ENCODE measurements at places on chromosomes 16 and 17.

DNA sequence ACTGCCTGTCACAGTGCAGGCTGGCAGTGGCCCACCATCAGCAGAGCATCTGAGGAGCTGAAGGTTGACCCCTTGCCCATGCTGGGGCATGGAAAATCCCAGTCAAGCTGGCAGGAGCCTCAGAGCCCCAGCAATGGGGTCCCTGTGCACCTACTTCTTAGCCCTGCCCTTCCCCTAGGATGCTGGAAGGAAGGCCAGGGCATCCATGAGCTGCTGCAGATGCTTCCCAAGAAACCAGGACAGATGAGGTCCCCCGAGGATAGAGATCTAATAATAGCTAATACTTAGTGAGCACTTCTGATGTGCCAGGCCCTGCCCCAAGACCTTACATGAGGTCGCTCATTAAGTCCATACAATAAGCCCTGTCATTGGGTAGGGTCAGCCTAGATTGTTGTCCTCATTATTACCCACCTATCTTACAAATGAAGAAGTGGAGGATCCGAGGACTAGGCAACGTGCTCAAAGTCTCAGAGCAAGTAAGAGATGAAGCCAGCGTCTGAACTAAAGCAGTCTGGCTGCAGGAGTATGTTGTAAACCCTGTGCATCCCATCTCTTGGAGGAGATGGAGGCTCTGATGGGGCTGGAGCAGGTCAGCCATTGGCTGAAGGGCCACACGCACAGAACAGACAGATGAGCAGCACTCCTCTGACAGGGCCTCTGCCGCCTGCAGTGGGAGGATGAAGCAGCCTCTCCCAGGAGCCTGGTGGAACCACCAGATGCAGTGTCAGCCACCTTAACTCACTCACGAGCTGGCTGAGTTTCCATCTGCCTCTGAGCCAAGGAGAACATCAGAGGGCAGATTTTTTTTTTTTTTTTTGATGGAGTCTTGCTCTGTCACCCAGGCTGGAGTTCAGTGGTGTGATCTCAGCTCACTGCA lies 175.4 kb downstream of the WSCD1 start:
- no peaks in the 10 kb centered on the region for H3K36me3 ChIP-seq
- H3K4me3 ChIP-seq, result no peak overlapping the region
- H3K27ac ChIP-seq, result no peak overlapping the region
- DNase-seq, result no peak
- H3K4me1 ChIP-seq, result no peaks in the 10 kb centered on the region
- peaks cover 19% of the 10 kb centered on the region for H3K27me3 ChIP-seq

GRCh38 chr17:8021565-8022359 lies 17.1 kb upstream of the ALOX15B start:
- H3K4me1 ChIP-seq, result peaks cover 7% of the 10 kb centered on the region
- no peak for DNase-seq
- no peak overlapping the region for H3K4me3 ChIP-seq

- H3K36me3 ChIP-seq, result no peaks in the 10 kb centered on the region
- H3K27me3 ChIP-seq, result no peaks in the 10 kb centered on the region
- H3K4me3 ChIP-seq, result no peak overlapping the region
- H3K27ac ChIP-seq, result no peak overlapping the region
- no peak for DNase-seq
These were observed 204.8 kb upstream of the CPHXL start for GRCh38 chr16:75931043-75931442.

DNA sequence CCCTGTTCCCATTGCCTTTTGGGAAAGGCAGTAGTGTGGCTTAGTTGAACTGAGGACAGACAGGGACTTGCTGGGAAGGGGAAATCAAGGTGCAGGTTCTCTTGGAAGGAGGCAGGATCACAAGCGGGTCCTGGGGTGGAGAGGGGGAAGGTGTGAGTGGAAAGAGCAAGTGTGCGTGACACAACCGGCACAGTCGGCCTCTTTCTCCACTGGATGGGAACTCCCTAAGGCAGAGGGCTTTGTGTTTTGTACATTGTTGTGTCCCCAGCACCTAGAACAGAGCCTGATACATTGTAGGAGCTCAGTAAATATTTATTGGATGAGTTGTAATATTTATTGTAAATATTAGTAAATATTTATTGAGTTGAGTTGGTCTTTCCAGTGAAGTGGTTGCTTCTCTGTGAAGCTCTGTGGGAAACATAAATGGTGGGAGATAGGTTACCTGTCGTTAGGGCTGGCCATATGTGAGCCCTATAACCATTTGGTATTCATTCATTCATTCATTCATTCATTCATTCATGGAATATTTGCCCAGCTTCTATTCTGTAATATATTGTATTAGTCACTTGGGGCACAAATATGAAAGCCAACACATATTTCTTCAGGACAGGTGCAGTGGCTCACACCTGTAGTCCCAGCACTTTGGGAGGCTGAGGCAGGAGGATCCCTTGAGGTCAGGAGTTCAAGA lies 34.0 kb downstream of the SMARCE1 start:
- no peaks in the 10 kb centered on the region for H3K4me1 ChIP-seq
- no peaks in the 10 kb centered on the region for H3K36me3 ChIP-seq
- H3K27ac ChIP-seq, result no peak overlapping the region
- H3K4me3 ChIP-seq, result no peak overlapping the region
- peaks cover 6% of the 10 kb centered on the region for H3K27me3 ChIP-seq
- no peak for DNase-seq

- no peak overlapping the region for H3K4me3 ChIP-seq
- H3K27me3 ChIP-seq, result no peaks in the 10 kb centered on the region
- peaks cover 10% of the 10 kb centered on the region for H3K4me1 ChIP-seq
- DNase-seq, result peak; percentile 52
- peak overlapping the region; percentile 62 for H3K27ac ChIP-seq
These were observed 46.5 kb downstream of the TEX2 start for GRCh38 chr17:64216338-64217248.

GRCh38 chr16:70715055-70715858 lies 29.4 kb upstream of the MTSS2 start:
- no peaks in the 10 kb centered on the region for H3K36me3 ChIP-seq
- no peak overlapping the region for H3K27ac ChIP-seq

DNA sequence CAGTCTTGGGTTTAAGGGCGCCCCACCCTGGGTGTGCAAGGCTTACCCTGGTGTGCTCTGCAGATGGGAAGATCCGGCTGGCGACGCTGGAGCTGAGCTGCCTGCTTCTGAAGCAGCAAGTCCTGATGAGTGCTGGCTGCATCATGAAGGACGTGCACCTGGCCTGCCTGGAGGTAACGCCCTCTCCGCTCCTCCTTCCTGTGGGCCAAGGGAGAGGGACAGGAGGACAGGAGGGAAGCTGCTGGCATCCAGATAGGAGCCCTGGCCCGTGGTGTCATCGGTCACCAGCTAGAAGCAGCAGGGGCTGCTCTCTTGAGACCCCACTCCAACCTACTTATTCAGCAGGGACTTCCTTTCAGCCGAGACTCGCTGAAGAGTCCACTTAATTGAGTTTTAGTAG lies 97.8 kb downstream of the CLEC16A start:
- H3K36me3 ChIP-seq, result peaks cover 44% of the 10 kb centered on the region
- H3K4me3 ChIP-seq, result no peak overlapping the region
- H3K27me3 ChIP-seq, result no peaks in the 10 kb centered on the region
- no peak for DNase-seq

DNA sequence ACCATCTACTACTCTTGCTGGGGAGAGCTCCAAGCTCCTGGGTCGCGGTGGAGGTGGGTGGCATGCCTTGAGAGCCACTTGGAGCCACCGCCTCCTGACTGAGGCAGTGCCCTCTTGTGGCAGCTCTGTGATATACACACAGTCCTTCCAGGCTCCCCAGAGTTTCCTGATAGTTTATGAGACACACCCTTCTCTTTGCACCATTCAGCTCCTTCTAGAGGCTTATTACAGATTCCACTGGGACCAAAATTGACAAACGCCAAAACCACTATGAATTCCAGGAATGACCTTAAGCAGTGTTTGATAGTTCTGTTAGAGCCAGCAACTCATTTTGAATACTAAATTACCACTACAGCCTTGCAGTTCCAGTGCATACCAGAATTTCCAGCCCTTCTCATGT lies 170.1 kb upstream of the CDH13 start:
- no peak overlapping the region for H3K27ac ChIP-seq
- DNase-seq, result peak; percentile 59
- H3K27me3 ChIP-seq, result no peaks in the 10 kb centered on the region
- no peak overlapping the region for H3K4me3 ChIP-seq

DNA sequence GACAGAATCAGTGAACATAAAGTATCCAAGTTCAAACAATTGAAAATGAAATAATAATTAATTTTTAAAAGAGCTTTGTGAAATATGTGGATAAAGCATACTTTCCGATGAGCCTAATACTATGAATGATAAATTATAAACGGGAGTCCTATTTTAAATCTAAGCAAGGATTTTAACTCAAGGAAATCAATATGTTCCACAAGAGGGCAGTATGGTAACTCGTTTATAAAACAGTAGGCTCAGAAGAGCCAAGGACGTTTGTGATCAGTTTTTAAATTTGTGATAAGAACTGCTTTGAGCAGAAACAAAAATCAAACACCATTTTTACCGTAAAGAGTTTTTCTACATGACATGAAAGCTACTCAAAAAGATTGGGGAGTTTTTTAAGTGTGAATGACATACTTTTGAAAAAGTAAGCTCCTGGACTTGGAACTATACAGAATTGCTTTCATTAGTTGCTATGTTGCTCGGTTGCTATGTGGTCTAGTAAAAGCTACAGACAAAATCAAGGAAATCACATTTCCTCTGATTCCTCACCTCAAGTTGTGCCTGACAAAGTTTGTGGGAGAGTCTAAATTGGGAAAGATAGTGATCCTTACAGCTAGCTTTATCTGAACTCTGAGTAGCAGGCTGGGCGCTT lies 11.8 kb upstream of the TEKT1 start:
- DNase-seq, result peak; percentile 73
- H3K27ac ChIP-seq, result no peak overlapping the region
- peaks cover 11% of the 10 kb centered on the region for H3K27me3 ChIP-seq
- H3K4me1 ChIP-seq, result no peaks in the 10 kb centered on the region
- H3K36me3 ChIP-seq, result no peaks in the 10 kb centered on the region

GRCh38 chr17:75610103-75610984 lies 22.7 kb downstream of the MYO15B start:
- DNase-seq, result no peak
- no peaks in the 10 kb centered on the region for H3K27me3 ChIP-seq
- no peak overlapping the region for H3K4me3 ChIP-seq
- no peak overlapping the region for H3K27ac ChIP-seq

- H3K4me1 ChIP-seq, result peaks cover 3% of the 10 kb centered on the region
- no peak overlapping the region for H3K4me3 ChIP-seq
- H3K36me3 ChIP-seq, result peaks cover 18% of the 10 kb centered on the region
These were observed 115.9 kb downstream of the ANKRD11 start for GRCh38 chr16:89374393-89374960.

- DNase-seq, result no peak
- H3K36me3 ChIP-seq, result no peaks in the 10 kb centered on the region
- H3K27ac ChIP-seq, result no peak overlapping the region
- no peaks in the 10 kb centered on the region for H3K4me1 ChIP-seq
- no peak overlapping the region for H3K4me3 ChIP-seq
These were observed 9.0 kb downstream of the EMP2 start for GRCh38 chr16:10571354-10571753.

DNA sequence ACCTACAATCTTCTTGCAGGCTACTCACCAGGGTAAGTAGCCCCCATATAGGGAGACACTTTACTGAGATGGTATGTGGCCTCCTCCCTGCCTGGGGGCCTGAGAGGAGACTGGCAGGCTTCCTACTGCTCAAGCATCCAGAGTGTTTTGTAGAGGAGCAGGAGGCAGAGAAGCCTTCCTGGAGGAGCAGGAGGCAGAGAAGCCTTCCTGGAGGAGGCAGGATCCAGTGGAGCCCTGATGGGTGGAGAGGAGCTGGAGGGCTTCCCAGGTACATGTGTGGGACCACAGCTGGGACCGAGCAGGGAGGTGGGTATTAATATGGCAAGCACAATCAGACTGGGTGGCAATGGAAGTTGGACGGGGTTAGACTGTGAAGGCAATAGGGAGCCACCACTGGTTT lies 2.1 kb upstream of the ADGRG5 start:
- no peak for DNase-seq
- H3K27ac ChIP-seq, result no peak overlapping the region
- H3K4me1 ChIP-seq, result peaks cover 76% of the 10 kb centered on the region
- no peak overlapping the region for H3K4me3 ChIP-seq
- H3K27me3 ChIP-seq, result no peaks in the 10 kb centered on the region

- DNase-seq, result no peak
- no peaks in the 10 kb centered on the region for H3K4me1 ChIP-seq
- no peak overlapping the region for H3K27ac ChIP-seq
- H3K4me3 ChIP-seq, result no peak overlapping the region
These were observed 55.5 kb upstream of the IRX3 start for GRCh38 chr16:54341892-54342776.

DNA sequence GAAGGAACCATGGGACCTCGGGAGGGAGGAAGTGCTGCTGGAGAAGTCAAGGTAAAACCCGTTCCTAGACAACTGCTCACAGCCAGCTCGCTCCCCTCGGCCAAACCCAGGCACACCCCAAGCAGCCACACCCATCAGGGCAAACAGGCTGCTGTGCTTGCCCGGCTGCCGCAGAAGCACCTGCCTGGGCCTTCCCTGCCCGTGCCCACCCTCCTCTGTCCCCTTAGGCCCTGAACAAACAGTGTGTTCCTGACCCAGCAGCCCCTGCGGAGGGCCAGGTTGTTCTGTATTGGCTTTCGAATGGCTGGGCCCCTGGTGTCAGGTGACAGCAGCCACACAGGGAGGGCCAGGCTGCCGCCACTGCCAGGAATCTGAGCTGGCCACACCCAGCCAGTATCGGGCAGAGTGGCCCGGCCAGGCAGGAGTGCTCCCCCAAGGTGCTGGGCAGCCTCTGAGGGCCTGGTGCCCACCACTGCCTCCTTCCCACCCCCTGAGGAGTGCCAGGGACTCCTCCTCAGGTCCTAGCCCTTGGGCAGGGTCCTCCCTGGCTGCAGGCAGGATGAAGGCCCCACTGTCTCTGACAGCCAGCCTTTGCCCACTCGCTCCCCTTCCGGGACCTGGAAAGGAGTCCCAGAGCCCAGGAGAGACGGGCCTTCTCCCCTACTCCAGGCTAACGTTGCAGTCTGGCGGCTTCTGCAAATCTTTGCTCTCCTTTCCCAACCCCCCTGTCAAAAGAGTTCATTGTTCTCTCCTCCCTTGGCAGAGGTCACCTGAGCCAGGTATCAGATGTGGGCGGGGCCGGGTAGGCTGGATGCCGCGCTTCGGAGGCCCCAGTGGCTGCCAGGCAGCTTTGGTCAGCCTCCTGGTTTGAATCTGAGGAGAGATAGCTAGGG lies 24.0 kb downstream of the LLGL2 start:
- H3K4me1 ChIP-seq, result no peaks in the 10 kb centered on the region
- no peak for DNase-seq
- H3K36me3 ChIP-seq, result no peaks in the 10 kb centered on the region
- H3K27ac ChIP-seq, result no peak overlapping the region
- no peak overlapping the region for H3K4me3 ChIP-seq
- no peaks in the 10 kb centered on the region for H3K27me3 ChIP-seq

DNA sequence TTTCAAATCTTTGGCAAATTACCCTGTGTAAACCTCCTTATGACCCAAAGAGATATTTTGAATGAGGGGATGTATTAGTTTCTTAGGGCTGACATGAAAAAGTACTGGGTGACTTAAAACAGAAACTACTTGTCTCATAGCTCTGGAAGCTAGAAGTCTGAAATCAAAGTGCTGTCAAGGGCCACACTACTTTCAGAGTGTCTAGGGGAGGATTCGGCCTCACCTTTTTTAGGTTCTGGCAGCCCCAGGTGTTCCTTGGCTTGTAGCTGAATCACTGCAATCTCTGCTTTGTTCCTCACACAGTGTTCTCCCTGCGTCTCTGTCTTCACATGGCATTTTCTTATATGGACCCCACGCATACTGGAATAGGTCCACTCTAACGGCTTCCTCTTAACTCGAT lies 322.2 kb downstream of the CDH13 start:
- no peak overlapping the region for H3K27ac ChIP-seq
- H3K4me3 ChIP-seq, result no peak overlapping the region
- H3K27me3 ChIP-seq, result no peaks in the 10 kb centered on the region
- H3K36me3 ChIP-seq, result no peaks in the 10 kb centered on the region

GRCh38 chr16:81738783-81739496 lies 40.2 kb upstream of the PLCG2 start:
- DNase-seq, result peak; percentile 87
- H3K27ac ChIP-seq, result no peak overlapping the region
- H3K4me1 ChIP-seq, result peaks cover 39% of the 10 kb centered on the region
- H3K4me3 ChIP-seq, result no peak overlapping the region
